ENCODE measurements at places on chromosomes 4 and X.

DNA sequence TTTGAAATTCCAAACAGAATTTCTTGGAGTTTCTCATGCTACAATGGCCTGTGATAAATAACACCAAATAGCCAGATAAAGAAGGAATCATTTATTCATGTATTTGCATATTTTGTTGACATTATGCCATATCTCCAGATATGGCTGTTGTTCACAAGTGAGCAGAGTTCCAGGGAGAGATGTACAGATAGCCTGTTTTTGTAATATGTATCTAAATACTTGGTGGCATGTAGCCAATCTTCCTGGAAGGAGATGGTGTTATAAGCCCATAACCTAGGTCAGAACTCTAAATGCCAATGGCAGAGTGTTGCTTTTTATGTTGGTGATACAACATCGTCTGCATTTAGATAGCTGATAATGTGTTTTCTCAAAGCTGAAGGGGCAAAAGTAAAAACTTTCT lies 292.2 kb downstream of the FBXO8 start:
- DNase-seq = no peak

DNA sequence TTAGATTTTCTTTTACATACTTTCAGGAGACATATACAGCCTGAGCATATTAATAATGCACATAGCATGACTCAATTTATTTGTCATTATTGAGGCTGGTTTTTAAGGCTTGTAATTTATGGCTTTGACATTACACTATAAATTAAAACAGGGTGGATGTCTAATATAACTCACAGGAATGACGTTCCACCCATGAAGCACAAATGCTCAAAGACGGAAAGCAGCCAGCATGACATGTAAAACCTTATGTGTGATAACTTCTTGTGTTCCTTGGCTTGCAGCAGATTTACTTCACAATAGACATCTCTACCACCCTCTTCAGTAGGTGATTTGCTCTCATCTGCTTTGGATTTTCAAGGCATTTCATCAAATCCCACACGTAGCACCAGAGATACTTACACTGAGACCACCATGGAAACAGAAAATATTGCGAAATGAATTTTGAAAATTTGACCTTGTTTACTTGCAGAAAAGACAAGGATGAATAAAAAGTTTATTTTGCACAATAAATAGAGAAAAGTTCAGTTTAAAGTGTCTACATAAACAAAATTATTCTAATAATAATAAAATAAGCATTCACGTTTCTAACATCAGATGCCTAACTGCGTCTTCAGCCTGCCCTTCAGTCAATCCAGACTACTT lies 64.7 kb upstream of the BTC start:
- DNase-seq = no peak

GRCh38 chr4:26105815-26106699 lies 192.0 kb downstream of the SMIM20 start:
- DNase-seq = no peak

DNA sequence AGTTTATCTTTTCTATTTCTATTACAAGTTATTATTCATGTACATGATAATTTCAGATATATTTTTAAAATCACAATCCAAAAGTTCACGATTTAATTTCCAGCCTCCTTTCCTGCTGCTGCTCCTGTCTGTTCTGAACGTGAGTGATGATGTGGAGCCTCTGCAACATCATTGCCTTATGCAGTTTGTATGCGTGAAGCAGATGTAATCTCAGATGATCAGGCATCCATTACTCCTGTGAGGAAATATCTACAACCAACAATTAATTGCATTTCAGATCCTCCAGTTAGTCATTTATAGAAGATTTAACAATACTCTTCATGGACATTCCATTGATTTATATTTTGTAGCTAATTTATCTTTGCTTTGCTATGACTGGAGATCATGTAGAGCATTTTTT lies 668.7 kb upstream of the EPHA5 start:
- DNase-seq = no peak

DNA sequence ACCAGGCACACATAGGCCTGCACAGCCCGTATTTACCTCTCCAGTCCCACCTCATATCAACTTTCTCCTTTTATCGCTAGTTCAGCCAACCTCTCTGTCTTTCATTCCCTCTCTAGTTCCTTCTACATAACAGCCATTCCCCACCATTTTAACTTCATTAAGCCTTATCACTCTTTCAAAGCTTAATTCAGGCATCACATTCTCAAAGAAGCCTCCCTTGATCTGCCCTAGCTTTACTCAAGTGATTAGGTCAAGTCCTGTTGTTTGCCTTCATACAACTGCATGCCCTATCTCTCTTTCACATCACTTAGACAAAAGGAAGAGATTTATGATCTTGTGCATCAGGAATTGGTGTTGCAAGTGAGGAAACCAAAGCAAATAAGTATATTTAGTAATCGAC lies 74.2 kb downstream of the ALPK1 start:
- DNase-seq = no peak

GRCh38 chrX:125306335-125306866 lies 13.3 kb upstream of the TEX13C start:
- no peak for DNase-seq

DNA sequence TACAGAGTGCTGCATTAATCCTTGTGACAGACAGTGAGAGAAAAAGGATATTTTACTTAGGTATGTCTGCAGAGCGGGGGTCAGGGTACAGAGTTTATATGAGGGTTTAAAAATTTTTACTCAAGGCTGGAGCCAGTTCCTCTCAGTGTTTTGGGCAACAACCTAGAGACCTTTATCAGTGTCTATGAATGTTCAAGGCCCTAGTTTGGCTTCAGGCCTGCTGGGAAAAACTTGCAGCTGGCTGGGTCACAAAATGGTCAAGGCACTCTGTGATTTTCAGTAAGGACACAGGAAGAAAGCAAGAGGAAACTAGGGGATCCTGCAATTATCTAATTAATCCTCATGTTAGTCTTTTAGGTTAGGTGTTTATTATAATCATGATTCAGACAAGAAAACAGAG lies 10.8 kb upstream of the C4orf54 start:
- no peak for DNase-seq

DNA sequence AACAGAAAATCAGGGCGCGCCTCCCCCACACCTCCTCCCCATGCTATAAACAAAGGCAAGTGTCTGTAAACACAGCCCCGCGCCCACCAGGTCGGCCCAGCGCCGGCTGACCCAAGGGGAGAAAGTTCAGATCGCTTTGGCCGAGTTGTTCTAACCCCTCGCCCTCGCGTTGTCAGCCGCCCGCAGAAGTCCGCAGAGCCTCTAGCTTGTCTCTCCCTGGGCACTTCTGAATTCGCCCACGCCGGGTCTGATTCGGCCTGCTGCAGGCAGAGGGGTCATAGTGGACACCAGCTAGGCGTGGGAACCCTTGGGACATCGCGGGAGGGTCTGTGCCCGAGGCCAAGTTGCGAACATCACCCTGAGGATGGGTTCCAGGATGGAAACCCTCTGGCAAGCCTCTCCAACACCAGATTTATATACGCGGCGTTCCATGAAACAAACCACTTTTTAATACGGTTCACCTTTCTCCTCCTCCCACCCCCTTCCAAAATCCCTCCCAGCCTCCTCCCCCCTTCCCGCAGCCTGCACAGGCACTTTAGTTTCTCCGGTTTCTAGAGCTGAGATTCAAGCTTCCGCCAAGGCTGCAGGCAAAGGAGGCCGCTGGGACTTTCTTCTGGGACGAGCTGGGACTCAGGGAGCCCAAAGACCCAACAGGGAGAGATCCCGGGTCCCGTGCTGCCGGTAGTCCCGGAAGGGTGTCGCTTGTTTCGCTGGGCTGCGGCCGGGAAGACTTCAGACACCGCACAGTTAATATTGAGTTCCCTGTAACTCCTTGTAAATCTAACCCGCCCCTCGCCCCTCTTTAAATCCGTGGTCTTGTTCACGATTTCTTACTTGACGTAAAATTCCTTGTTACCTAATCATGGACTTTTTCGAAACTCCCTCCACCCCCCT lies 4.7 kb downstream of the HAND2 start:
- no peak for DNase-seq

DNA sequence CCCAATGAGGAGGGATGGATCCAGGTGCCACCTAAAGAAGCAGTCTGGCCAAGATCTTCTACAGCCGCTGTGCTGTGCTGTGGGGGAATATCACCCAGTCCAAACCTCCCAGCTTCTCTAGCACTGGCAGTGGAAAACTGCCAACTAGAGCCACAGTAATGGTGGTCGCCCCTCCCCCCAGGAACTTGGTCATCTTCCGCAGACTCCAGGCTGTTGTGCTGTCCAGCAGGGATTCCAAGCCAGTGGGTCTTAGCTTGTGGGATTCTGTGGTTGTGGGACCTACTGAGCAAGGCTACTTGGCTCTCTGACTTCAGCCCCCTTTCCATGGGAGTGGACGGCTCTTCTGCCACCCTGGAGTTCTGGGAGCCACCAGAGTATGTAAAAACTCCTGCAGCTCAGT lies 18.2 kb downstream of the GPRASP1 start:
- no peak for DNase-seq

DNA sequence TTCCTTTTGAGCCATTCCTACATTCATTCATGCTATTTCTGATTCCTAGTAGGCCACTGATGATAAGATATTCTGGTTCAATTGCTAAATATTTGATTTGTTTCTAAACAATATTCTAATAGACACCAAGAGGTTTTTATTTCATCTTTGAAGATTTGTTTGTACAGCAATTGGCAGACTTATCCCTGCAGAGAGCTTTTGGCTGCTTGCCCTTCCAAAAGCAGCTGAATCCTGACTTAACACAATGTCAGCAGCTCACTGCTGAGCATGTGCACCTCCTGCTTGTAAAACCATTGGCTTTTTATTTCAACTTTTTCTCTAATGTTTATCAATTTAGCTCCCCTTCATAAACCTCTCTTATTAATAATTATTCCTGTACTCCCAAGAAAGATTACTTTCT lies 45.3 kb downstream of the MMRN1 start:
- DNase-seq = peak; percentile 55

Measured in muscle of arm (tissue), 14 donors.